Epithelial cell of proximal tubule (primary cell): ENCODE measurements at places on chromosomes 6 and 20.

GRCh38 chr6:145904391-145904790 is 59.8 kb downstream of the SHPRH start:
- DNase-seq, result no peak

DNA sequence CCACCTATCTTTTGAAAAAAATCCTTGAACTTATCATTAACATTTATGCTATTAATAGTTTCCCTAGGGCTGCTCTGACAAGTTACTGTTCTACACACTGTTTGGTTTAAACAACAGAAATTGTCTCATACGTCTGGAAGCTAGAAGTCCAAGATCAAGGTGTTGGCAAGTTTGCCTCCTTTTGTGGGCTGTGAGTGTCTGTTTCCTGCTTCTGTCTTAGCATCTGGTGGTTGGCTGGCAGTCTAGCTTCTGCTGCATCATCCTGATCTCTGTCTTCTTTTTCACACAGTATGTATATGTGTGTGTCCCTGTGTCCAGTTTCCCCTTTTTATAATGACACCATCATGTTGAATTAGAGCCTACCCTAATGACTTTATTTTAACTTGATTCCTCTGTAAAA is 154.8 kb downstream of the RPS12 start:
- DNase-seq, result no peak

- DNase-seq, result no peak
Observed at GRCh38 chr6:73528897-73529296, 8.1 kb upstream of the EEF1A1 start.

- no peak for DNase-seq
Observed at GRCh38 chr6:106883808-106884262, 90.7 kb downstream of the CD24 start.

DNA sequence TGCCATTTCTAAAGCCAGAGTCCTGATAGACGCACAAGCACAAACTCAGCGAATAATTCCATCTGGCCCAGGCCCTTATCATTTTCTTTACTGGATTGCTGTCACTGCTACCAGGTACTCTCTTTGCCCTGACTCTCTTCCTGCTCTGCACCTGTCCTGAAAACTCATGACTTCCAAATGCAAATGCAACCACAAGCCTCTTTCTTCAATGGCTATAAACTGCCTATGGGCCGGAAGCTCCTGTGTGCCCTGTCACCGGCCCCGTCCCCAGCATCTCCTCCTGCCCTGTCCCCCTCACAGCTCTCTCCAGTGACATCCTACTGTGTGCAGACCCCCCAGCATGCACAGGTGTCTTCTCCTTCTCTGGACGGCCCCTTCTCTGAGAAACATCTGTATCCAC is 302.6 kb downstream of the GMDS start:
- no peak for DNase-seq

DNA sequence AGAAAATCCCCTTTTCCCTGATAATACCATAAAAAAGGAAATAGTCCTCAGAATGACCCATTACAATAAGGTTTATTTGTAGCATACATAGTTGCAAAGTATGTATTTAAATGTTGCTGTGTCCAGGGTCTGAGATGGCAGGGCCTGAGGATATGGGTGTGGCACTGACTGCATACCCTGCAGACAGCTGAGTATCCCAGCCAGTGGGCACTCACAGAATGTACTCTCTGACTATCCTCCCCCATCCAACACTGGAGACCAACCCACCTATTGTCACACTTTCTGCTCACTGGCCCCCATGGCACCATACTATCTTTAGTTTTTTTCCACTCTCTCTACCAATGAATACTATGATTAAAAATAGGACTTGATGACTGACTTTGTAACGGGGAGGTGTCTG is 215.8 kb upstream of the FOXA2 start:
- no peak for DNase-seq

DNA sequence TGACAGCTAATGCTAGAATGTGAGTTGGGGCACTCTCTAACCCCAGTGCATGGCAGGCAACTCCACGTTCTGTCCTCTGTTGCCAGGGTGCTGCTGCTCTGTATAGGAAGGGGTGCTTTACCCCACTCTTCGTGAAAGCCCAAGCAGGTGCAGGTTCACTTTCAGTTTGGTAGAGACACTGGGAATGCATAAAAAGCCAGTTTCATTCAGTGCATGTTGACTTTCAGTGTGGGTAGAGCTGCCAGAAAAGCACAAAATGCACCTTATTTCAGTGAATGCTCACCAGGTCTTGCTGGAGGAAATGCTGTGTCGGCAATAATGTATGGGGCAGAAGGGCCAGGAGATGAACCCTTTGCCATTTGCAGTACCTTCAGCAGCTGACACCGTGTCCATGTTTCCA is 62.1 kb upstream of the ADGRB3 start:
- no peak for DNase-seq

DNA sequence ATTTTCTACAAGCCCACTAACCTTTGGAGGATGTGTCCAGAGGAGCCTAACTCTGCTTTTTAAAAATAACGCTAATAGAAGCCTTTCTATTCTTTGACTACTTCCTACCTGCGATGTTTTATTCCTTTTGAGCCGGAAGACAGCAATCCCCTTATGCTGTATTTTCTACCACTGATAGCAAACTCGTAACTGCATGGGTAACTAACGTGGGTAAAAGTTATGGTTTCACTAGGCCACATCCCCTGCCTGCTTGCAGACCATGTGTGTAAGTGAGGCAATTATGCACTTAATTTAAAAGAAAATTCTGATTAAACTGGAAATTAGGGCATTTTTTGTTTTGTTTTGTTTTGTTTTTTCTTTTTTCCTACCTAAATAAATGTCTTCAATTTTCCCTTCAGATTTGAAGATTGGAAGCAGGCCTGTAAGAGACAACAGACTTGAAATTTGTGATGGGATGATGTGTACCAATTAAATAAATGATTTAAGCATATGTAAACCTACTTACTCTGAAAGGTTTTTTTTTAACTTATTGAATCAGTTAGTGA is 931 bp downstream of the UFL1 start:
- no peak for DNase-seq

DNA sequence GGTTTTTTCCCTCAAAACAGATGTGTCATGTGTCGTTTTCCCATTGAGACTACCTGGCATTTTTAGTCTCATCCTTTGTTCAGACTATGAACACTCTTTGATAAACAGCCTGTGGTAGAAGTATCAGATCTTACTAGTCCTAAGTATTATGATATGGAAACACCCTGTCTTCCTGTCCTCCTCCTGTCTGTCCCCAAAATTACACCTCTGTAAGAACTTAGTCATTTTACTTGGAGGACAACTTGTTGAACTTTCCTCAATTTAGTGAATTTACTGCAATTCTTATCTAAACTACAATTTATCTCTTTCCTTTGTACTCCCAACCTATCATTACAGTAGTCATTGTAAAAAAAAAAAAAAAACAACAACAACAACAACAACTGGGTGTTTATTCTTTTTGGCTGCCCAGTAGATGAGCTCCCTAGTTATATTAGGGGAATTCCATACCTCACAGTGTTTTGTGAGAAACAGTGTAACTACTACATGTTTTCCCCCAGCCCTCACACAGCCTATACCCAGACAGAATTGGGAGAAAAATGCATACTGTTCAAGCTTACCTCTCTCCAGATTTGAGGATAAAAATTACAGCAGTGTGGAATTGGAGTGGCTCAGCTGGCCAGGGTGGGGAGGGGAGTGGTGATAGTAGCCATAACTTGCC is 18.5 kb upstream of the ERVFRD-1 start:
- no peak for DNase-seq

DNA sequence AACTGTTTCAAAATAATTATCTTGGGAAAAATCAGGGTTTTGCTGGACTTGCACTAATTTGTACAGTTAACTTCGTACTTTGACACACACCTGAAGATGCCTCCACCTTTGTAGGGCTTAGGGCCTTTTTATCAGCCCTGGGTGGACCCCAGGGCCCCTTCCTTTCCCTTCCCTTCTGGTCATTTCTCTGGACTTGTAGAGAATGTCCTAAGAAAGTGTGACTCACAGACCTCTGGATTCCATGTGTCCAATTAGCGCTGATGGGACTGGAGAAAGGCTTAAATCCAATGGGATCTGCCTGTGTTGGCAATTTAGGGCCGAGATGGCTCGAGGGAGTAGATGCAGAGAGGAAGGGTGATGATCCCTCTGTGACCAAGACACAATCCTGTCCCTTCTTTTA is 9.3 kb downstream of the TRIM15 start:
- no peak for DNase-seq

DNA sequence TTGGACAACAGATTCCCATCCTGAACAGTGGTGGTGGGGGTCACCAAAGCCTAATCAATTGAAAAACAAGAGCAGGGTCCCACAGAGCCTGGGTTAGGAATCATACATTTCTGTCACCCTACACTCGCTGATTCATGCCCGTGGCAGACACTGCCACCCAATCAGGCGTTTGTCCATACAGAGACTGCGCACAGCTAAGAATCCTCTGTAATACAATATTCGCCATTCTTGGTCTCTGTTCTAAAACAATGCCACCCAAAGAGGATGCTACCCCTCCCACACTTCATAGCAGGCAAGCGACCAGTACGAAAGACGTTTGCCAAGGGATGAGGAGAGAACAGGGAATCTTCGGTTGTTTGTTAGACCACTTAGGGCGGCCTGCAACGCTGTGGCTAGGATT is 28.1 kb upstream of the SLC22A23 start:
- no peak for DNase-seq

- DNase-seq, result no peak
Observed at GRCh38 chr6:11876934-11877433, 98.4 kb upstream of the ADTRP start.

GRCh38 chr6:10749734-10750133 is 2.1 kb downstream of the TMEM14B start:
- DNase-seq, result no peak

GRCh38 chr6:101380897-101381630 is 12.4 kb upstream of the GRIK2 start:
- DNase-seq, result no peak

DNA sequence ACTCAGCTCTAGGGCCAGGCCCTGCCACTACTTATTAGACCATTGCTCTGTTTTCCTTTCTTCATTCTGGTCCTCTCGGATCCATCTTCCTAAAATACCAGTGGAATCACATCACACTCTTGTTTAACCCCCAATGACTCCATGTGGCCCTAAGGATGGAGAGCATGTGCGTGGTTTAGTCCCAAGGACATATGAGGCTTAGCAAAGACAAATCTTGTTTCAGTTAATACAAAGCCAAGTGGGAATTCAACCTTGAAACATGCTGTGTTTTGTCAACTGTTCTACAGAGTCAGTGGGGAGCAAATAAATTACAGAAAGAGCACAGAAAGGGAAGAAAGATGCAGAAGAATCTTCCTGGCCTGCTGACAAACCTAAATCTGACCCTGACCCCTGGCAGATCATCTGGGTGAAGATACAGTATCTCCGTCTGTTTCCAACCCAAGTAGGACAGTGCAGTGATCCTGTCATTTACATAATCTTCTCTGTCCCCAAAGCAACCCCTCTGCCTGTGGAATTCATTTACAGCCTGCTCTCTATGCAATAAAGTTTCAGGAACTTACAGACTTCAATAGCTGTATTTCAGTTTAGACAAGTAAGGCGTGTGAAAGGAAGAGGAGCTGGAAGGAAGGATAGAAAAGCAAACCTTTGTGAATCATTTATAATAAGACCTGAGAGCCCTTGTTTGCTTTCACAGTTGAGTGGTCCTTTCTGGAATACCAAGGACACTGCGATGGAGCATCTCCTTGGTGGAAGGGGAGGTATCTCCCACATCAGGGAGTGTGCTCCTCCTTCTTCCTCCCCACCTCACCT is 144.0 kb downstream of the THBS2 start:
- no peak for DNase-seq

DNA sequence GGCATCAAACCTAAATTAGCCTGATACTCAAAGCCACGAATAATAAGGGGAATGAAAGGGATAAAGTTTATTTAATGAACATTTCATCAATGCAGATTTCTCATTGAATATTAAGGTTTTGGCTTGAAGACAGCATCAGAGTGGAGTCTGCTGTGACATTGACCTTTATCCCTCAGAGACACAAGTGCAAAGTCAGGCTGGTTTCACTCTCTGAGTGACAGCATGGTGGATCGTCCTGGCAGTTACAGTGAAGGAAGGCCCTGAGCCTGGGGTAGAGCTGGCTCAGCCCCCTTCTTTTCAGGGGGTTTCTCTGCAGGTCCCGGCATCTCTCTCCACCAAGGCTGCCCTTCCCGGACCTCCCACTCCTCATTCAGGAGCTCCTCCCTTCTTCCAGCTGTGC is 503.1 kb downstream of the PREX1 start:
- DNase-seq, result no peak

GRCh38 chr6:34985236-34985635 is 96.2 kb downstream of the ANKS1A start:
- no peak for DNase-seq

- no peak for DNase-seq
Observed at GRCh38 chr6:27791182-27791943, 120.8 kb downstream of the OR2B2 start.

GRCh38 chr6:786946-787763 is 94.2 kb upstream of the EXOC2 start:
- no peak for DNase-seq

DNA sequence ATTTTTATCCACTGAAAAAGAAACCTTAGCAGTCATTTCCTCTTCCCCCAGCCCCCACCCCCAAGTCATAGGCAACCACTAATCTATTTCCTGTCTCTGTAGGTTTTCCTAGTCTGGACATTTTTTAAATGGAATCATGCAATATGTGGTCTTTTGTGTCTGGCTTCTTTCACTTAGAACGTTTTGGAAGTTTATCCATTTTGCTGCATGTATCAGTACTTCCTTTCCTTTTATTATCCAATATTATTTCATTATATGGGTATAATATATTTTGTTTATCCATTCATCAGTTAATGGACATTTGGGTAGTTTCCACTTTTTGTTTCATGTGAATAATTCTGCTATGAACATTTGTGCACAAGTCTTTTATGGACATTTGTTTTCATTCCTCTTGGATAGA is 99.3 kb upstream of the BMP5 start:
- no peak for DNase-seq

DNA sequence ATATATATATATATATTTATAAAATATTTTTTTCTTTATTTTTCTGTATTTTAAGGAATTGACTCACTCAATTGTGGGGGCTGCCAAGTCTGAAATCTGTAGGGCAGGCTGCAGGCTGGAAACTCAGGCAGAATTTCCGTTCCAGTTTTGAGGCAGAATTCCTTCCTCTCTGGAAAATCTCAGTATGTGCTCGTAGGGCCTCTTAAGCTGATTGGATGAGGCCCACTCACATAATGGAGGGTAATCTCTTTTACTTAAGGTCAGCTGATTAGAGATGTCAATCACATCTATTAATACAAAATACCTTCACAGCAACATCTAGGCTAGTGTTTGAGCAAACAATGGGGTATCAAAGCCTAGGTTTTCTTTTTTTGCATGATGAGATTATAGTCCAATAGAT is 244.7 kb upstream of the RNF24 start:
- DNase-seq, result no peak
